Activated CD4-positive, alpha-beta T cell treated with anti-CD3 and anti-CD28 coated beads, Interleukin-2, amount 50 U/mL, for 24 hours (primary cell): ENCODE measurements at places on chromosomes 2 and 18.

- DNase-seq: no peak
Observed at GRCh38 chr2:11710632-11711353, 35.6 kb upstream of the LPIN1 start.

DNA sequence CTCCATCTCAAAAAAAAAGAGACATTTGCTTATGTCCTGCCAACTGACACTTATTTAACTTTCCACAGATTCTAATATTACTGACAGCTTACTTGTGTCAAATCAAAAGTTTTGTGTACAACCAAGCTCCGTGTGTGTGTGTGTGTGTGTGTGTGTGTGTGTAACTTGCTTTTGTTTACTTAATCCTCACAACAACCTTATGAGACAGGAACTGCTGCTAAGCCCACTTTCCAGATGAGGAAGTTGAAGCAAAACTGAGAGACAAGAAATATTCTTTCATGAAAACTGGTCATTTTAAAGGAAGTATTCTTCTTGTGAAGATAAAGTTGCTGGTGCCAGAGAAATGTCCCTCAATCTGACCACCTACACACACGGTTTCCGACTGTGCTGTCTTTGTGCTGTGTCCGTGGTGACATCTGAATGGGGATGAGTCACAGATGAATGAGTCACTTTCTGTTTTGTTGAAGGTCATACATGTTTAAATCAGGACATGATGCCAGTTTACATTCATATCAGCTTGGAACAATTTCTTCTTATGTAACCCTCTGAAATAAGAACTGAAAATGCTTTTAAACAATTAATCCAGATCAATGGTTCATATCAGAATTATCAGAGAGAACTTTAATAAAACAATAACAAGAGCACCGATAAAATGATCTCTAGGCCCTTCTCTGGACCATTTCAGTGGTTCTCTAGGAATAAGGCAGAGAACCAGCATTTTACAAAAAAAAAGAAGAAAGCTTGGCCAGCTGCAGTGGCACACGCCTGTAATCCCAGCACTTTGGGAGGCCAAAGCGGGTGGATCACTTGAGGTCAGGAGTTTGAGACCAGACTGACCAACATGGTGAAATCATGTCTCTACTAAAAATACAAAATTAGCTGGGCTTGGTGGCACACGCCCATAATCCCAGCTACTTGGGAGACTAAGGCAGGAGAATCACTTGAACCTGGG lies 95.5 kb downstream of the THNSL2 start:
- no peak for DNase-seq

GRCh38 chr2:26843041-26843440 lies 4.9 kb upstream of the DPYSL5 start:
- DNase-seq: no peak

GRCh38 chr2:187264612-187265011 lies 183.4 kb downstream of the CALCRL start:
- DNase-seq: no peak

DNA sequence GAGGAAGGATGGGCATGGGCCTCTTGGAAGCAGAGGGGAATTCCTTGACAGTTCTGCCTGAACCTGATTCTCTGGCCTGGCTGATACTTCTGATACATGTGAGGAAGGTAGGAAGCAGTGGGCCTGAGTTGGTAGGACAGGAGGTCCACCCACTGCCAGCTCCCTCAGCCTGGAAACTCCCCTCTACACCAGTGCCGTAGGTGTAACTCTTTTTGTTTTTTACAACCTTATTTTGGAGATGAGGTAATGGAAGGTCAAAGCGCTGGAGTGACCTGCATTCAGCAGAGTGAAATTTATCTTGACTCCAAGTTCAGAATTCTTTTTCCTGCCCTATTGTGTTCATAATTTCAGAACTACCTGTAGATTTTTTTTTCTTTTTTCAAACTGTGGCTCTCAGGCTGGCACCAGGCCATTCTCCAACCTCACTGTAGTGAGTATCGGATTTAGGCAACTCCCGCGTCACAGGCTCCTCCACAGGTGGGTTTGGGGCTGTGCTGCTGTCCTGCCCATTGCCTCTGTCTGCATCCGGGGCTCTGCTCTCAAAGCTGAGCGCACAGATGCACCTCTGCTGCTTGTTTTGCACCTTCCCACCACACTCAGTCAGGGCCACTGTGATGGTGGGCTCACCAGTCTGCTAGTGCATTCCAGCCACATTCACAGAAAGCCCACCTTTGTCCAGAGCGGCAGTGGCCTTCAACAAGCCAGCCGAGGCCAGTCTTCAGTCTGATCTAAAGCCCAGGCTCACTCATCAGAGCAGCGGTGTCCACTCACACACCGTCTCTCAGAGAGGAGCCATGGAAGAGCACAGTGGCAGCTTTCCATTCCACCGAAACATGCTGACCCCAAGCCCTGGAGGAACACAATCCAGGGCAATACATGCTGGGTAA lies 87.2 kb downstream of the UXS1 start:
- DNase-seq: no peak

DNA sequence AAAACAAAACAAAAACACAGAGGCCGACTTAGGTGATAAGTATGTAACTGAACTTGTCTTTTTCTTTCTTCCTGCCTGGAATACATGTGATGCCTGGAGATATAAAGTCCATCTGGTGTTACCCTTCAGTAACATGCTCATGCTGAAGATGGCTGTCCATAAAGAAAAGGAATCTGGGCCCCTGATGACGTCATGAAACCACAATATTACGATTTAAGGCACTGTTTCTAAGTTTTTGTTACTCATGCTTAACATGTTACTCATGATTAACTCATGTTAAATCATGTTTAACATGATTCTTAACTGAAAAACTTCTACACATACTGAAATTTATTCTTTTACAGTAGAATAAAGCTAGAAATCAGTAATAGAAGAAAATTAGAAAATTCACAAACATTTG lies 49.0 kb downstream of the STRADB start:
- DNase-seq: no peak

GRCh38 chr2:229180658-229181057 lies 90.4 kb downstream of the PID1 start:
- no peak for DNase-seq

- no peak for DNase-seq
Observed at GRCh38 chr2:5685225-5685624, 7.0 kb upstream of the SOX11 start.

- no peak for DNase-seq
Observed at GRCh38 chr2:64312622-64313397, 141.2 kb upstream of the LGALSL start.

DNA sequence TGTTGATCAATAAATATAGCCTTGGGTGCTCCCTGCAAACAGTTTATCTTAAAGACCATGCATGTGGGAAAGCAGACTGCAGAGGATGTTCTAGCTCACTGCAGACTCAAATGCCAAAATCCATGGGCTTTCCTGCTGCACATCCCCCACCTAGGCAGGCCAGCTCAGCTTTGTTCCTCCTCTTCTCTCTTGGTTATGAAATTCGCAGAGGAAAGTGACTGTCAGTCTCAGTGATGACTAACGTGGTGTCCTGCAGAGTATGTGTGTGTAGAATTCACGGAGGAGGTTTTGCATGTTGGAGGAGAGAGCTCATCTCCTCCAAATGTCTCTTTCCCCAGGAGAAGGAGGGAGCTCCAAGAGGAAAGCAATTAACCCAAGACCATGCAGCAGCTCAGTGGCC lies 21.4 kb upstream of the KCNS3 start:
- no peak for DNase-seq

DNA sequence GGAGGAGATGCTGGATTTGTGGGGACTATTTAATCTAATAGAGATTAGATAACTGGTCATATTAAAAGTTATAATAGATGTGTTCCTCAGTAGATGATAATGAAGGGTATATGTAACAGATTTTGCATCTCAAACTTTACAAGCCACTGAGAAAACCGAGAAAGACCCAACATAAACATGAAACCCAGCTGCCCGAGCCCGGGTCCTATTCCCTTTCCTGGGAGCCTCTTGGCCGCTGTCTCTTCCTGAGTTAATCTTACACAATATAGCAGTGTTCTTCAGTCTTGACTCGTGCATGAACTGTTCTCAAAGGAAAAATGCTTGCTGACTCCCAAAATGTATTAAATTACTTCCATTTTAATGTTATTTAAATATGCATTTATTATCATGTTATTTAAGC lies 94.5 kb downstream of the COPS8 start:
- no peak for DNase-seq

DNA sequence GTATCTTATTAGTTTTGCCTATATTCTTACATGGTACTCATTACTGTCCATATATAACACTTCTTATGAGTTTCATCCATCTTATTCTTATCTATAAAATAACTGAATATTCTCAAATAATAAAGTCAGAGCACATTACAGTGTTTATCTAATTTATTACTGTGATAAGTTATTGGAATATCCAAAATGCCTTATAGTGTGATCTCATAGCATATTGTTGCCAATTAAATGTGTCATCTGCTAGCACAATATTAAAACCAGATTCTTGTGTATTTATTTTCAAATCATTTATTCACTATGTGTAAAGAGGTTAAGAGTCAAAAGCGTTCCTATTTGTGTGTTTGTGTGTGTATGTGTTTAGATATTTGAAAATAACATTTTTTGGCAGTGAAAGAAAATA lies 151.9 kb downstream of the WDR7 start:
- no peak for DNase-seq

DNA sequence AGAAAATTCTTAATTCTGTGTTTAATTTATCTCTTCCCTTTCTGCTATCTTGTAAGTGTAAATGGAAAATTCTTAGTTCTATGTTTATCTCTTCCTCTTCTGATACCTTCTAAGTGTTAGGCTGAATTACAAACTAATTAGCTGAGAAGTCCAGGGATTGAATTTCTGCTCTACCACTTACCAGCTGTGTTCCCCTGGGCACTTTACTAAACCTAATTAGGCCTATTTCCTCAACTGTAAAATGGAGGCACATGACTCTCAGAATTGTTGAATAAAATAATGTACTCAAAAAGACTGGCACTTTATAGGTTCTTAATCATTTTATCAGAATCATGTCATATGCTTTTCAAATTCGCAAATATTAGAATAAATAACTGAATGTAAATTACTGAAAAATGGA lies 146.3 kb downstream of the MAP2 start:
- no peak for DNase-seq

- DNase-seq: no peak
Observed at GRCh38 chr2:200456567-200456966, 53.3 kb downstream of the KCTD18 start.

DNA sequence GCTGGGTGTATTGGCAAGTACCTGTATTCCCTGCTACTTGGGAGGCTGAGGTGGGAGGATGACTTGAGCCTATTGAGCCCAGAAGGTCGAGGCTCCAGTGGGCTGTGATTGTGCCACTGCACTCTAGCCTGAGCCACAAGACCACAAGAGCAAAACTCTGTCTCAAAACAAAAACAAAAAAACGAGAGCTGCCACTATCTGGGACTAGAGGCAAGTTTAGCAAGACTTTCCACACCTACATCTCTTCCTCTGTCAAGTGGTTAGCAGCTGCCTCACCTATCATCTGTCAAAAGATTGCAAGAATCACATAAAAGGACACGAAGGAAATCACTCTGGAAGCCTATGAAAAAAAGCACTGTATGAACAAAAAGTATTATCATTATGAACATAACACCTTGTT lies 55.2 kb upstream of the RIOK3 start:
- DNase-seq: no peak

- DNase-seq: no peak
Observed at GRCh38 chr18:64238076-64238475, 89.2 kb upstream of the LINC00305 start.

DNA sequence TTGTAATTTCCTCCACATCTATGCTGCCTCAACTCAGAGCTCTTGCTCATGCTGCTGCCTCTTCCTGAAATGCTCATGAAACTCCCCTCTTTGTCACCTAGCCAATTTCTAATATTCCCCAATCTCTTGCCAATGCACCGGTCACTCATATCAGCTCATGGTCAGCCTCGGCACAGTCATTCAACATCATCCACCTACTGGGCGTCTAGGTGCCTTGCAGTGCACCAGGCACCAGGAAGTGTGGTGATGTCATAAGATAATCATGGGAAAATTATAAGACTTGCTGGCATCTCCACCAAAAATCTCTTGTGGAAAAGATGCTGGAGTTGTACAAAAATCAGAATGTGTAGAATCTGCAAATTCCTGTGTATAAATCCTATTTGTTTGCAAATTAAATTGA lies 52.6 kb upstream of the RAB27B start:
- DNase-seq: no peak

DNA sequence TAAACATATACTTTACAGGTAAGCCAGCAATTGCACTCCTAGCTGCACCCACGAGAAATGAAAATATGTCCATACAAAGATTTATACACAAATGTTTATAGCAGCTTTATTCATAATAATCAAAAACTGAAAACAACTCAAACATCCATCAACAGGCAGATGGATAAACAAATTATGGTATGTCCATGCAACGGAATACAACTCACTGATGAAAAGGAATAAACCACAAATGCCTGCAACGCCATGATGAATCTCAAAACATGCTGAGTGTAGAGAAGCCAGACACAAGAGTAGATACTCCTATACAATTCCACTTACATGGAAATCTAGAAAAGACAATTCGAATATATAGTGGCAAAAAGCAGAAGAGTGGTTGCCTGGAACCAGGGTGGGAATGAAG lies 76.0 kb downstream of the EPAS1 start:
- no peak for DNase-seq

DNA sequence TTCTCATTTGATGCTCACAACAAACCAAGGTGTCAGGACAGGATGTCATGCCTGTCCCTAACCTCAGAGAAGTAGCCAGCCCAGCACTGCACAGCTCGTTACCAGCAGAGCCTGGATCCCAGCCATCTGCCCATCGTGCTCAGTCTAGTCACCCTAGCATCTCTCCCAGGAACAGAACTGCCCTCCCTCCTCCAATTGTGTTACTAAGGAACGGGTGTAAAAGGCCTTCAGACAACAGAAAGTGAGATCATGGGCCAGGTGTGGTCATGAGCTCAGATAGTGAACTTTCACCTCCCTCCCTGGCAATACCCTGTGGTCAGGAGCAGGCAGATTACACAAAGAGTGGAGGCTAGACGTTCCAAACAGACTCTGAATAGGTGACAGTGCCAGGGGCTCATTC lies 111.8 kb upstream of the PPP1CB start:
- DNase-seq: no peak
